ENCODE measurements at places on chromosomes 5 and 9. TPM values are rescaled to one million over a fixed set of nuclear protein-coding genes. Genes with fewer than 3 reads are reported as not detected.

DNA sequence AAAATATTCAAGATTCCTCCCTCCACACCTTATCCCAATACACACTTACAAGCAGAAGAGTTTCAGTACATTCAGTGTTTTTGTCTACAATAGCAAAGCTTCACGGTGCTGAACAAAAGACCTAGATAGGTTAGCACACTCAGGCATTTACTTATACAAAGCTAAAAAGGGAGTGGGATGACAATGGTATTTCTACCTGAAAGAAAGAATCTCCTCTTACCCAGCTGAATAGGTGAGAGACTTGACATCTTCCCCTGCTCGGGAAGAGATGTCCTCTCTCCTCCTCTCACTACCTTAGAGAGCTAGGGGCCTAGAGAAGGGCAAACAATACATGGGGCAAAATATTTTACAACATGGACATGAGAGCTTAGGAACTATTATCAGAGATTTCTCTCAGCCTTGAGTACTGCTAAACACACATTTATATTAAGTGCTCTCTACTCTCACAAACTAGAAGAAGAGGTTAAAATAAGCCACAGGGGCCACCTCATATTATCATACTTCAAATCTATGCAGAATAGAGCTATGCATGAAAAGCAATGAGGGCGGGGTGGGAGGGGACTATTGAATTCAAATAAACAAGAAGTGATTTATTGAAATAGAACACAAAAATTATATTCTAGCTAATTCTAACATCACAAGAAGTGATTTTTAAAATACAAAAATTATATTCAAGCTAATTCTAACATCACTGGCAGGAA, 38.6 kb upstream of the RNF38 start:
- no peak for DNase-seq
- H3K27ac ChIP-seq, result no peak overlapping the region
- no peak overlapping the region for H3K4me3 ChIP-seq

DNA sequence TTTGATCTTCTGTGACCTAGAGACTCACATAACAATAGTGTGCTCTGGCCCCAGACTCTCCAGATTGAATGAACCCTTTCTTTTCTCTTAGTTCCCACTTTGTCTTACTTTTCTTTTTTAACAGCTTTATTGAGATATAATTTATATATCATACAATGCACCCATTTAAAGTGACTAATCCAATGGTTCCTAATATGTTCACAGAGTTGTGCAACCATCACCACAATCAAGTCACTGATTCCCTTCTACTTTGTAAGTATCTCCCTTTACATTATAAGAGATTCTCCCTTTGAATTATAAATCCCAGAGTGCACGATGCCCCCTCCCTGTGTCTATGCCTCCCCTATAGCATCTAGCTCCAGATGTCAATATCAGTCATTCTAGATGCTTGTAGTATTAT, 172.4 kb downstream of the HINT1 start:
- no peaks in the 10 kb centered on the region for H3K36me3 ChIP-seq
- no peak overlapping the region for H3K4me3 ChIP-seq
- no peak overlapping the region for H3K27ac ChIP-seq
- no peak for DNase-seq
- no peaks in the 10 kb centered on the region for H3K27me3 ChIP-seq

- peak; percentile 54 for DNase-seq
- H3K4me1 ChIP-seq, result peaks cover 13% of the 10 kb centered on the region
- H3K4me3 ChIP-seq, result no peak overlapping the region
- H3K36me3 ChIP-seq, result no peaks in the 10 kb centered on the region
- no peak overlapping the region for H3K27ac ChIP-seq
These were observed 67.7 kb downstream of the TENT4A start for GRCh38 chr5:6780802-6781391.

The SLC23A1 gene
- total RNA-seq, result not detected

The ANKDD1B gene
- total RNA-seq, result 0.66 TPM

Measured in natural killer cell (primary cell).